NCI-H1694 (cell line): ENCODE measurements at places on chromosomes 5 and 9.
A peak's percentile ranks its signal among the peaks of the same experiment; 100 is the strongest.

DNA sequence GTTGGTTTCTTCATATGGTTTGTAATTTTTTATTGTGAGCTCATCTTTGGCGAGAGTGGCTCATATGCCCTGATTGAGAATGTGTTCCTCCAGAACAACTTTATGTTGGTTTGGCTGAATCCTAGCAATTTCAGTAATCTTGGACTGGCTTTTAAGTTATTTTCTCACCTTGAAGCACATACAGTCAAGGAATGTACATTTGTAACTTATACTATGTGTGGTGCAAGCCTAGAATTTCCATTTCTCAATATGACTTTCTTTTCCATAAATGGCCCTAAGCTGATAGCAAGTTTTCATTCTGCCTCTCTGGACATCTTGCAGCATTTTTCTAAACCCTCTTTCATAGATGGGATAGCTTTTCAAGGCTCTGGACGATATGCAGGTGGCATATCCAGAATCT, 247.5 kb downstream of the DOCK8 start:
- DNase-seq, result no peak

GRCh38 chr5:38045446-38045845, 205.6 kb upstream of the GDNF start:
- no peak for DNase-seq

DNA sequence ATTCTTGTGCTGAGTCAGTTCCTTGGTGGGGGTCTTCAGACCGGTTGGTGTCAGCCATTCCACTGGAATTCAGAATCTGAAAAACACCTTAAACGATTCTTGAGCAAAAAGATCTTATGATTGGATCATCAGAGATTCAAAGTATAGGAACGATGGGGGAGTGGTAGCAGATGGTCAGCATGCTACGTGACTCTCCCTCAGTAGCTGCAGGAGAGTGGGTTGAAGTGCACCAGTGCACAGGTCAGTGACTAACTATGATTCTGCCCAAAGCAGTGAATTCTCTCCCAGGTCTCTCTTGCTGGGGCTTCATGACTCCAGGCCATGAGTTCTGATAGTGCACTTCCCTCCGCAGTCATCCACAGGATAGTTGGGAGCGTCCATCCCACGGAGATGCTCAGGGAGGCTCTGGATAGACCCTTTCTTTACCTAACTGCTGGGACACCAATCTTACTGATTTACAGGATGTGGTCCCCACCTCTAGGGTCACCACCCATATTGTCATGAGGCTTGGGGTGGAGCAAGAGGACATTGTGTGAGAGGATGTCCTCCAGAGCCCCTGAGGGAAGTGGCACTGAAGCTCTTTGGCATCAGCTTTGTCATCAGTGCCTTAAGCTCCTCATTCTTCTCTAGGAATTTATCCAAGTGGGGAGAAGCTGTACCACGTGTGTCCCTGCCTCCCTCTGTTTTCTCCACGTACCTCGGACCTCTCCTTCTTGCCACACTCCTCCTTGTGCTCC, 62.0 kb downstream of the RASGRF2 start:
- DNase-seq, result no peak

DNA sequence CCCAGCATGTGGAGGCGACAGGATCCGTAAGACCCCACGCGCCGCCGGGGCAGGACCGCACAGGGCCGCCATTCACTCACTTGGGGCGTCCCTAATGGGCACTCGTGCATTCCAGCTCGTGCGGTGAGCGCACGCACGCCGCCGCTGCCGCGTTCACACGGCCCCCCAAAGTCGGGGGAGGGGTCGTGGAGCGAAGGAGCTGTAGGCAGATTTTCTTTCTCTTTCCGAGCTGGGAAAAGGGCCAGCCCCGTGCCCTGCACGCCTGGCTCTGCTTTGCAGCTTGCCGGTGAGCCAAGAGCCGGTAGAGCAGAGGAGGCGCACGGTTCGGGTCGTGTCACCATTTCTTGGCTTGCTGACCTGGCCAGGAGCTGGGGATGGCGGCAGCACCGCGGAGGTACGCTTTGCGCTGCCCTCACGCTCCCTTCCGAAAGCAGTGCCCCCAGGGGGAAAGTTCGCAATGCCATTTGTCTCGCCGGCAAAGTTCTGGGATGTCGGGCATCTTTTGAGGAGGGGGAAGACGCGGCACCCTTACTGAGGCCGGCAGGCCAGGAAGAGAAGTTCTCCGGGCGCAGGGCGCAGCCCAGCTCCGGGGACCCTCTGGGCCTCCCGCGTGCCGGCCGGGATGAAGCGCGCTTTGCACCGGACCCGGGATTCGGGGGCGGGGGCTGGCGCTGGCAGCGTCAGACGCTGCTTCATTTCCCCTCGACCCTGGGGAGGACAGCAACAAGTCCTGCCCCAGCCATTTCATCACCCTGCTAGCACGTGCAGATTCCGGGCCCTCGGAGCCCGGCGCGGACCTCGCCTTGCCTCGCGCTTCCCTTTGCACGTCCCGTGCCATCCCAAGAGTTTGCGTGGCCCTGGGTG, 898 bp downstream of the STC2 start:
- DNase-seq, result no peak

DNA sequence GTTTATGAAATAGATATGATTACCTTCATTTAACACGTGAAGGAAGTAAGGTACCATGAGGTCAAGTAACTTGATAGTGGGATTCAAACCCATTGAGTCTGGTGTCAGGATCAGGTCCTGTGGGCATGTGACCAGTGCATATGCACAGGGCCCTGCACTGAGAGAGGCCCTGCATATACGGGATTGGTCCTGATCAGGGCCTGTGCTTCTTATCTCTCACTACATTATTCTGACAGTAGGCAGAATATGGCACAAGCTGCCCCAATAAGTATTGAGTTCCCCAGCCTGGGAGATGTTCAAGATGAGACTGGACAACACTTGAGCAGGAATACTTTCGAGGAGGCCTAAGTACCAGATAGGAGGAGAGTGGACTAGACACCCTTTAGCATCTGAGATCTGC, 44.0 kb downstream of the GALNT10 start:
- no peak for DNase-seq

DNA sequence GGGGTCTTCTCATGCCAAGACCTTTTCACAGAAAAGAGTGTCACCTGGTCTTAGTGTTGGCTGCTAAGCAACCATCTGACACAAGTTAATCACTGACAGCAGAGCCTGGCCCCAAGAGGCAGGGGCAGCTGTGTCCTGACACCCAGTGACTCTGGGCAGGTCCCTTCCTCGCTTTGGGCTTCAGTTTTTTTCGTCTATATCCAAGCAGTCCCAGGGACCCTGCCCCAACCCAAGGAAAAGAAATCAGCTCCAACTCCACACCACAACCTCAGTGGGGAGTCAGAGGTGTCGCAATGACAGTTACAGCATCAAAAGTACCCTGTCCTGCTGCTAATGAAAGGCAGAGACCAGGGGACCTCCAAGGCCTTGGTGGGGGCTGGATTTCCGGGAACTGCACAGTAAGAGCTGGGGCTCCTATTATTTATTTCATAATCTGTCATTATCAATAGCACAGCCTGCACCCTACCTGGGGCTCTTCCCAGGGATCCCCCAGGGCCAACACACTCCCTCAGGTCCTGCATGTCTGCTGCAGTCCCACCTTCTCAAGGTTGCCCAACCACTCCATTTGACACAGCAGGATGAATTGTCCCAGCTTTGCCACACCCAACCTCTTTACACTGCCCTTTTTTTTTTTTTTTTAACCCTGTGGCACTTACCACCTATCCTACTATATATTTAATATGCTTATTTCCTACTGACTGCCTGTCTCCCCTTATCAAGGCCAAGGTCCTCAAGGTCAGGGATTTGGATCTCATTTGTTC, 9.4 kb downstream of the ANKS6 start:
- DNase-seq, result no peak

DNA sequence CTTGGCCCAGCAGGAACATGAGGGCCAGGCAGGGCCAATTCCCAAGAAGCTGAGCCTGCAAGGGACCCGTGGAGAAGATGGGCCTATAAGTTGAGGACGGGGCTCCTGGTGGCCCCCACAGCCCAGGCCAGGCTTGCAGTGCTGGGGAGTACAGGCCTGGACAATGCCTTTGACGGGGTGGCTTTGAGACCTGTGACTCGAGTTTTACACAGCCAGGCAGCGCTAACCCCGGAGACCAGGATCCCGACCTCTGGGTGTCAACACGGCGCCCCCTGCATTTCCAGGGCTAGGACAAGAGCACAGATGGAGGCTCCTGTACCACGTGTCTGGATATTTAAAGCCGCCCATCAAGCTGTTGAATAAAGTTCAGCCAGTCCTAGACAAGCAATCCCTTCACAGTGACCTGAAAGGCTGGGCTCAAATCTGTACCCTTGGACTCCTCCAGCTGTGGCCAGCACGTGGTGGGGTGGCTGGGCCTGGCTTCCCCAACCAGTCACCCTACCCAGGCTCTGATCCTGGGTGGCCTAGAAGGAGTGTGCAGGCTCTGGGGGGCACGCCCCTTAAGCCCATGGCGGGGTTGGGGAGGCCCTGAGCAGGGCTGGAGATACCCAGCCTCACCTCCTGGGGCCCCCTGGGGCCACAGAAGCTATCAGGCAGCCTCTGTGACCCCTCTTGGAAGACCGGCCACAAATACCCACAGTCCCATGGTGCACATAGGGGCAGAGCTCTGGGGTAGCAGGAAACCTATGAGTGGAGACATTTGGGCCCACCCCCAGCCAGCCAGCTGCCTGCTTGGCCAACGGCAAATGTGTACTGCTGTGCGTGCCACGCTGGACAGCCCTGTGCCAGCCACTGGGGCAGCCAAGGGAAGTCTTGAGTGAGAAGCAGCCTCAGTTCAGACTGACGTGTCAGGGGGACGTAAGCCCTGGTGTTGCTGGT, 88.7 kb downstream of the NTNG2 start:
- DNase-seq, result no peak

GRCh38 chr5:74632947-74633356, 7.6 kb downstream of the ENC1 start:
- no peak for DNase-seq

GRCh38 chr9:113943112-113944009, 67.3 kb downstream of the ZNF618 start:
- DNase-seq, result no peak

DNA sequence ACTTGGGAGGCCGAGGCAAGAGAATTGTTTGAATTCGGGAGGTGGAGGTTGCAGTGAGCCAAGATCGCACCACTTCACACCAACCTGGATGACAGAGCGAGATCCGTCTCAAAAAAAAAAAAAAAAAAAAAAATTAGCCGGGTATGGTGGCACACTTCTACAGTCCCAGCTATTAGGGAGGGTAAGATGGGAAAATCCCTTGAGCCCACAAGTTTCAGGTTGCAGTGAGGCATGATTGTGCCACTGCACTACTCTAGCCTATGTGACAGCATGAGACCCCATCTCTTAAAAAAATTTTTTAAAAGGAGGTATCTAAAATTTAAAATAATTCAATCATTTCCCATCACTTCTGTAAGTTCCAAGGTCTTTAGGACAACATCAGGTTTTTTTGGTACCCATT, 26.0 kb downstream of the PSIP1 start:
- no peak for DNase-seq

DNA sequence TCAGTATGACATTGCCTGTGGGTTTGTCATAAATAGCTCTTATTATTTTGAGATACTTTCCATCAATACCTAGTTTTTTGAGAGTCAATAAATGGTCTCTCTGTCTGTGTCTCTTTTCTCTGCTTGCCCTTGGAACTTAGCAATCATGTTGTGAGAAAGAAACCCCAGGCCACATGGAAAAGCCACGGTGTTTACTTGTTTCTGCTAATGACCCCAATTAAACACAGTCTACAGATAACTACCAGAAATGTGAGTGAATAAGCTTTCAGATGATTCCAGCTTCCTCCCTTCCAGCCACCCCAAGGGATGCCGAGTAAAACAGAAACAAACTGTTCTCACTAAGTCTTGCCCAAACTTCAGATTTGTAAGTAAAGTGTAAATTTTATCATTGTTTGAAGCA, 584.9 kb downstream of the MAT2B start:
- DNase-seq, result no peak

DNA sequence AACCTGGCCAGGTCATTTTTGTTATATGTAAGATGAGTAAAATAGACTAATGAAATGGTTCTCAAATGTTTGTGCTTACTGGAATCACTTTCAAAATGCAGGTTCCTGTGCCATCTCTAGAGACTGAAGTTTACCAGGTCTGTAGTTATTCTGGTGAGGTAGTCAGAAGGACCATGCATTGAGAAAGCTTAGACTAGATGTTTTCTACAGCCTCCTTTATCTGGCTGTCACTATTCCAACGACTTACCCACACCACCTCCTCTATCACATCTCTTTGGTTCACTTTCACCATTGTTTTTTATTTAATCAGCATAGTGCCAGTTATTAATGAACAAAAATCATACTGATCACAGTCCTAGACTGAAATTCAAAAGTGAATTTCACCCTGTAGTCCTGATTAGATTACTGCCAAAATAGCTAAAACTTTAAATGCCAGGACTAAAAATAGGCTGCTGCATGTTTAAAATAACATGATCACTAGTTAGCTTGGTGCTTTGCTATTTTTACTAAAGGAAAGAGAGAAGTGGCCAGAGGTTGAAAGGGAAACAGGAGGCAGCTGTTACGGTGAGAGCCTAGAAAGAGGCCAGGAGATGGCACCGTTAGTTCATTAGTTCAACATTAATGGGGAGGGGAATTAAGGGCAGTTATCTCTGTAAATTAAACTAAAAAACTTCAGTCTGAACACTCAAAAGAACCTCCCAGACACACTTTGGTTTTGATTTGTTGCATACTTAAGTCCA, 13.9 kb upstream of the FNIP1 start:
- no peak for DNase-seq

- no peak for DNase-seq
These were observed 84.1 kb upstream of the ACO1 start for GRCh38 chr9:32300373-32300772.

- DNase-seq, result no peak
These were observed 29.6 kb downstream of the BICD2 start for GRCh38 chr9:92734931-92735635.

GRCh38 chr9:101311758-101312420, 72.9 kb downstream of the BAAT start:
- peak; percentile 95 for DNase-seq

DNA sequence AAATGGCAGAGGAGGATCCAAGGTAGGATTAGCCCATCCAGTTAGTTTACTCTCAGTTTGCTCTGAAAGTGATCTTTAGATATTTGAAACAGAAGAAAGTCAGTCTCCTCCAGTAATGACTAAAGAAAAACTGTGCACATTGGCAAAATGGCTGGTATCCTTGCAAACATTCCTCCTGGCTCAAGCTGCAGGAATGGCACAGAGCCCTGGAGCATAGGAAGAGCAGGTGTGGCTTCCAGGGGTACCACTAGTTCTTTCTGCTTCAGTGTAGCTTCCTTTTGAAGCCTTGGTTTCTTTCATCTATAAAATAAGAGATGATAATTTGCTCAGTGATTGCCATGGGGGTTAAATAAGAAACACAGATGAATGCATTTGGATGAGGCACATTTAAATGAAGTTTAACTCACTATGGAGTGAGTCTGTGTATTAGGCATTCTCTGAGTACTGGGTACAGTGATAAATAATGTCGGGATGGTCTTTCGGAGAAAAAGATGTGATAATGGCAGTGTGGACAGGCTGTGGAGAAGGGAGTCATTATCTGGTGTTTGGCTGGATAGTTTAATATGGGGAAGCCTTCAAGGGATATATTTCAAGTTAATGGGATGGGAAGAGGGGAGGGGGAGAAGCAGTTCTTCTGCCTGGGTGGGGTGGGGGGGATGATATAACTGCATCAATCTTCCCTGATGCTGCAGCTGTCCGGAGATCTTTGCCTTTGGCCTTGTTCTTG, 217.3 kb upstream of the KLF4 start:
- DNase-seq, result no peak

GRCh38 chr9:87707805-87708506, 18.0 kb upstream of the CTSL start:
- no peak for DNase-seq

GRCh38 chr5:138503487-138504270, 38.4 kb downstream of the EGR1 start:
- peak; percentile 58 for DNase-seq
